Jurkat, Clone E6-1 (cell line): ENCODE measurements at places on chromosomes 11 and 22.
A peak's percentile ranks its signal among the peaks of the same experiment; 100 is the strongest.

- no peak for DNase-seq
Measured at GRCh38 chr11:116234989-116235568, 537.7 kb downstream of the BUD13 start.

- no peak for DNase-seq
Measured at GRCh38 chr11:85171648-85172257, 455.4 kb downstream of the DLG2 start.

GRCh38 chr11:78226684-78227680 is 38.3 kb downstream of the USP35 start:
- DNase-seq = no peak

DNA sequence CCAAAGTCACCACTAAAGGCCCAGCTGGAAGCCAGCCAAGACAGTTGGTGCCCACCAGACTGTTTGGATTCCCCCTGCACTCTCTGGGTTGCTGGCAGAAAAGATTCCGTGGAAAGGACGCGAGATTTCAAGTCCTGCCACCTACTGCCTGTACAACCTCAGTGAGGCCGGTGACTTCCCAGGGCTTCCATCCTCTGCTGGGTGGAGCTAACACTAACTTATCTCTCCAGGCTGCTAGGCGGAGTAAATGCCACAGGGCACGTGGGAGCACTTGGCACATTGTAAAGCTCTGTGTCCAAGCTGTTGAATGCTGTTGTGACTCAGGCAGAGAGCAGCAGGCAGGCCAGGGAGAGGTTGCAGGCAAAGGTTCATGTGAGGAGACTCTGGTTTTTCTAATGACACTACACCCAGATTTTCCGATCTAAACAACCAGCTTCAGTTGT is 50.9 kb upstream of the CDON start:
- DNase-seq = no peak

DNA sequence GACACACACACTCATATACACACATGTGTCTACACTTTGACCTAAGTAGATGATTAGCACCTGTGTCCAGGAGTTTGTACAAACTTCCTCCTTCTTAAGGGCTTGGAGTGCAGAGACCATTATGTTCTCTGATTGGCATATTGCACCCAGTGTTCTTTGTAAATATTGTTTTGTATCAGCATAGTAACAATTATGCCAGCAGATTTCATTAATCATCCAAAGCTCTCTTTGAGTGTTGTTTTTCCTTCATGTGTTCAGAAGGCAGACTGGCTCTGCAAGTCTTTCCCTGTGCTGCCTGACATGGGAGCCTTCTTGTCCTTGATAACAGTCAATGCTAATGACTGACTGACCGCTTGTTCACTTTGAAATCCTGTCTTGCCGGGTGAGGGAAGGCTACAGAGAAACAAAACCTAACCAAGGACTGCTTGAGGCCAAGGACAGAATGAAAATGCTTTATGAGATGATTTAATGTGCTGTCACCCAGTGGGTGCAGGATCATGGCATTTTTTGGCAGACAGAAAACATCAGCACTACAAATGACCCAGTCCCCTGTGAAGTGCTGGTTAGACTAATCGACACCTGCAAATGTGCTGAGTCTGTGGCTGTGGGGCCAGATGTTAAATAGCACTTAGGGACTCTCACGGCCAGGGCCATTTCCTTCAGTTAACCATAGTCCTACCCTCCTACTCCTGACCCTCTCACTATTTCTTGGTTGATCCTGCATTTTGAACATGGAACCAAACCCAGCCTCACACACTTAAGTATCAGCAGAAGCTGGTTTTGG is 6.6 kb upstream of the BARX2 start:
- no peak for DNase-seq

DNA sequence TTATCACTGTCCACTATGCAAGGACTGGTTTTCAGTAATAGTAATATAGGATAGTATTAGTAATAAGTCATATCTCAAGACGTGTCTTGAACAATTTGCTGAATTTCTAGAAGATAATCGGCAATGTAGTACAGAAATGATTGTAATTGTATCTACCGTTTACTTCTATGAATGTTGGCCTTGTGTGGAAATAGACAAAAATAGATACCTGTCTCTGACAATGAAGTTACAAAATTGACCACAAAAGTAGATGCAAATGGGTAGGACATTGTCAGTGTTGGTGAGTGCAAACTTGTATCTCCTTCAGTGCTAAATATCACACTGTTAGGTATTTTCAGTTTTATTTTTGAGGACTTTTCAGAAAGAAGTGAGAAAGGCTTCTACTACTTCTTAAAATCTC is 43.1 kb downstream of the SVIP start:
- no peak for DNase-seq

GRCh38 chr11:120305286-120305685 is 19.8 kb upstream of the TLCD5 start:
- peak; percentile 48 for DNase-seq

DNA sequence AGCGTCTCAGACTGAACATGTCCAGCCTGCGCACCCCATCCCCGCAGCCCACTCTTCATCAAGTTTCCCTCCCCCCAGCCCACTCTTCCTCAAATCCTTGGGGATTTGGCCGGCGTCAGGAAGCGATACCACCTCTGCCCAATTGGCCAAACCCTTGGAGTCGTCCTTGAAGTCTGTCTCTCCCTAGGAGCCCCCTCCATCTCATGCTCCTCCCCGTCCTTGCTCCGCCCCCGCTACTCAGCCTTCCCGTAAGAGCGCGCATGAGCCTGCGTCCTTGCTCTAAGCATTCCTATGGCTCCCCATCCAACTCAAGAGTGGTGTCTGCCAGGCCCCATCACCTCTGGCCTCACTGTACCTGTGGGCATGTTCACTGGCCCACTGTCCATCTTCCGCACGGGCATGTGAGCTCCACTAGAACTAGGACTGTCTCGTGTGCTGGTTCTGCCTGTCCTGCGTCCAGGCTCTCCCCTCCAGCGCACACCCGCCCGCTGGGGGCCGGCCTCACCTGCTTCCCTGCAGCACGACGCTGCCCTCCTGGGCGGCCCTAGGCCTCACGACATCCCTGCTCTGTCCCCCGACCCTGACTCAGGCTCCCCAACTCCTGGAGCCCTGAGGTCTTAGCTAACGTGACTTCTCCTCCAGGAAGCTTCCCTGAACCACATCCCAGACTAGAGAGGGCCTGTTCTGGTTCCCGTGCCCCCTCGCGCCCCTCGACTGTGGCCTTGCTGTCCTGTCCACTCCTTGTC is 30.5 kb upstream of the TTLL12 start:
- DNase-seq = no peak

DNA sequence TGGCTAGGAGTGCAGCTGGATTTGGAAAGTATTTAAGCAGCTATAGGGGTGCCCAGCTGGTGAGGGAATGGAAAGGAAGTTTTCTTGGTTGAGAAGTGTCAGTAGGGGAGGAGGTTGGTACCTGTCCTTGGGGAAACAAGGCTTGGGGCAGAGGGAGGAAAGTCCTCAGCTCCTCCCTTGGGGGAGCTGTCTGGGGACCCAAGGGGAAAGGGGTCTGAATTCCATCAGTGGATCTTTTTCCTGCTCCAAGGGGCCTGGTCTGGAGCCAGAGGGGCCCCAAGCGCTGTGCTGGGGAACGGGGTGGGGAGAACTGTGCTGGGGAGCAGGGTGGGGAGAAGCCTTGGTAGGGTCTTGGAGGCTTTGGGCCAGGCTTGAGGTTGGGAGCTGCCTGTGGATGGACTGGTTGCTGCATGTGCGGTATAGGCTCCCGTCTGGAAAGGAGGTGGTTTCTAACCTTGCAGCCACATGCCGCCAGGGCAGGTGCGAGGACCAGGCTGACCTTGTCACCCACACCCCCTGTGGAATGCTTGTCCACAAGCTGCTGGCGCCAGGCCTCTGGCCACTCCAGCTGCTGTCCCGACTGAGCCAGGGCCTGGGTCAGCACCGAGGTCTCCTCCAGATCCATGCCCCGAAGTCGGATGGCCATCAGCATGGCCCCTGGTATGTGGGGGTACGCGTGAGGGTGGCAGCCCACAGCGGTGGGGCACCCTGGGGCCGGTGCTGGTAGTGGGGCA is 963 bp downstream of the TYMP start:
- DNase-seq = no peak

GRCh38 chr11:8577791-8578581 is 16.0 kb downstream of the STK33 start:
- DNase-seq = no peak

GRCh38 chr11:88297863-88298262 is 39.7 kb downstream of the CTSC start:
- no peak for DNase-seq

- DNase-seq = no peak
Measured at GRCh38 chr11:64407630-64408029, 48.7 kb downstream of the RPS6KA4 start.

GRCh38 chr22:42651134-42651533 is 1.9 kb upstream of the CYB5R3 start:
- no peak for DNase-seq

DNA sequence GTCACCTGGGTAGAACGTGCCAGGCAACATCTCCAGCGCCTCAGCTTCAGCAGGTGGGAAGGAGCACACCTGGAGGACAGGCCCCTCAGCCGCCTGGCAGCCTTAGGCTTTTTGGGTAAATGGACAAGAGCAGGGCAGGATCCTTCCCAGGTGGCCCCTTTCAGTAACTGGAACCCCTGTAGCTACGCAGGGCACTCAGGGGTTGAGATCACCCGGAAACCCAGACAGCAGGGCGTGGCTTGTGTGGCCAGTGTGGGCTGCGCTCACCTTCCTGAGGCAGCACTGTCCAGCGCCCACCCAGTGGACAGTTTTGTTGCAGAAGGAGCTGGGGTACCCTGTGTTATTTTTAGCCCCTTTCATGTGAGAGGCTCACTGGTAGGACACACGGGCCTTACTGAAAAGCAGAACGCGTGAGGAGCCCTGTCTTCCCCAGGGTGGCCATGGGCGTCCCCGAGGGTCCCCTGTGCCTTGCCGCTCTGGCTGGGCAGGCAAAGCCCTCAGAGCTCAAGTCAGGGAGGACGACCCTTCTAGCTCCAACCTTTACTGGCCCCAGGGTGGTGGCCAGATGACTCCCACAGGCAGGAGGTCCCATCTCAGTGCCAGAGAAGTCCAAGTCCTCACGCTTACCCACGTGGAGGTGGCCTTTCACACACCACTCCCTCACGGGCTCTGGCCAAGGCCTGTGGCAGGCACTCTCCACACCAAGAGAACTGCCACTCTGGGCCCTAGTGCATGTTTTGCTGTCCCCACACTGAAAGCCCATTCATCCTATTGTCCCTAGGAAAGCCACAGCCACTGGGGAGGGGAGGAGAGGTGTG is 75.8 kb downstream of the CTTN start:
- no peak for DNase-seq

DNA sequence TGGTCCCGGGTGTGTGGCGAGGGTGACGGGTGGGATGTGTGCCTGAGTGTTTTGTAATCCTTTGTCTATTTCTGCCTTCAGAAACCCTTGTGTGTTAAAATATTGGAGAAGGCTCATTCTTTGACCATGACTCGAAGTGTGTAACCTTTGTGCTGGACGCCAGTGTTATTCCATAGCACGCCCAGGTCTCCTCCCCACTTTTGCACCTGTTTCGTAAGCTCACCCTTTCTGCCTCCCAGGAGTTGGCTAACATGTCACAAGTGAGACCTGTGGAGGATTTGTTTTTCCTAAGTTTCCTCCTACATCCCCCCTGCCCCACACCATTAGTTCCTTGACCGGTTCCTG is 382 bp downstream of the C11orf54 start:
- DNase-seq = no peak

GRCh38 chr11:105986554-105986953 is 35.5 kb downstream of the MSANTD4 start:
- DNase-seq = no peak

- DNase-seq = no peak
Measured at GRCh38 chr11:27147916-27148315, 107.3 kb downstream of the BBOX1 start.

- DNase-seq = no peak
Measured at GRCh38 chr22:37187891-37188761, at the start of gene C1QTNF6. TSS of gene C1QTNF6 (minus strand) at chr22:37188247. CDS start at chr22:37188213, 34 bp downstream.

DNA sequence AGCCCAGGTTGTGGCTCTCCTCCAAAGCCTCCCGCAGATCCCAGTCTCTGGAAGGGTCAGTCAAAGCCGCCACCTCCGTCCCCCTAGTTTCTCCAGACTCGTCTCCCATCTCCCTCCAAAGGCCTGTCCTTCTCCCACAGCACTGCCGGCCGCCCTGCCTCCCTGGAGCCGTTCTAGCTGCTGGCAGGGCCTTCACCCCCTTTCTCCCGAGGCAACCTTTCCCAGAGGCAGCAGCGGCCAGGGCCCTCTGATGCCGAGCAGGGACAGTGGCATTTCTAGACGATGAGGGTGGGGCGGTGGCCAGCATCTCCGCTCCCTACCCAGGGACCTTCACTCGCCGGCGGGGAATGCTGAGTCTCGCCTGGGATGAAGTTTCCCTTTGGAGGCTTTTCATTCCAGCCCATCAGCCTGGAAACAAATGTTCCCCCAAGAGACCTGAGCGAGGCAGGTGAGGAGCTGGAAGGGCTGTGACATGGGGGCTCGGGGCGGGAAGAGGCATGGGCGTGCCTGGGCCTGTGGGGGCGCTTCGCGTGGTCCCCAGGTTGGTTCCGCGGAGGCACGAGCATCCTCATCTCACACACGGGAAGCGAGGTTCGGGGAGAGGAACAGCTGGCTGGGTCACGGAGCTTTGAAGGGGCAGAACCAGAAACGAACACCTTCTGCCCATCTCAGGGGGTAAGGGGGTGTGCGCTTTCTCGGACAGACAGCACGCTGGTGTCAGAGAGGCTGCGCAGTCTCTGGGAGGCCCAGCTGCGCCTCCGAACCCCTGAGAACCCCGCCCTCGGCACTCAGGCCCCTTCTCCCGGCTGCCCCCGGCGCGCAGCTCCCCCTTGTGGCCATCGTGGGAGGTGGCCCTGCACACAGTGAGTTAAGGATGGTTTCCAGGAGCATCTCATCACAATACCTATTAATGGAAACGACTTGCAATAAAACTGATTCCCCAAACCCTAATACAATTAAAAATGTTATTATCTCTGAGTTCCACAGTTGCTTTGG is 18.1 kb upstream of the KLHL35 start:
- no peak for DNase-seq

DNA sequence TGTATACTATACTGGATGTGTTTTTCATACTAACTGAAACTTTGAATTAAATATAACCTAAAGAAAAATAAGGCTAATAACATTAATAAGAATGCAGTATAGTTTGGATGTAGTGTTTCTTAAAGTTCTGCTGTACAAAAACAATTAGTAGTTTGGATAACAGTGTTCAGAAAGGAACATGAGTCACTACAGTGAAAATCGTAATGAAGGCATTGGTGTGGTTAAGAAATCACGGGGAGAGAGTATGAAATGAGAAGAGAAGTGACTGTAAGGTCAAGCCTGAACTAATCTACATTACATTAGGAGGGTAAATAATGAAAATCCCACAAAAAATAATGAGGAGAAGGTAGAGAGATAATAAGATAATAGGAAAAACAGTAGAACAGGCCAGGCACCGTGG is 726.6 kb upstream of the ARHGAP42 start:
- no peak for DNase-seq
